RWPE2 (cell line): ENCODE measurements at places on chromosomes 7 and 10.
A peak's percentile ranks its signal among the peaks of the same experiment; 100 is the strongest.

DNA sequence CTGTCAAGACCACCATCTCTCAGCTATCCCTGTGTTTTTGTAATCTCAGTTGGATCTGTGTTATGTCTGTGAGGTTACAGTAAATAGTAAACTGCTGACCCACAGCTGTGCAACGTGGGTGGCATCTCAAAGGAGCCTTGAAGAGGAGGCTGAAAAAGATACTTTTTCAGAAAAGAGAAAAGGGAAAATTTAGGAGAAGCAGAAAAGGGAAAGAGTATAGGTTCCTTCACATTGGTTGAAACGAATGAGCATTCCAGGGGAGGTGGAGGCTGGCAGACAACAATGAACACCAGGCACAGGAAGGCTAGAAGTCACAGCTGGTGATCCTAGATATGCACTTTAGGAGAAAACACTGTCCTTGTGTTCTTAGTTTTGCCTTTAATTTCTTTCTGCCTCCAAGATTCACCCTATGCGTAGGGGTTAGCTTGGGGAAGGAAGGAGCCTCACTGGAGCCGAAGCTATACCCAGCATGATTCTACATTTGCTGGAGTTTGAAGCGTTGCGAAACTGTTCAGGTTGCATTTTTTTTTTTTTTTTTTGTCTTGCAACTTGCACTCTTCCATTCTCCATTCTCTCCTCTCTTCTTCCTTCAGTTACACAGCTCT, 18.3 kb downstream of the CPED1 start:
- DNase-seq, result no peak

DNA sequence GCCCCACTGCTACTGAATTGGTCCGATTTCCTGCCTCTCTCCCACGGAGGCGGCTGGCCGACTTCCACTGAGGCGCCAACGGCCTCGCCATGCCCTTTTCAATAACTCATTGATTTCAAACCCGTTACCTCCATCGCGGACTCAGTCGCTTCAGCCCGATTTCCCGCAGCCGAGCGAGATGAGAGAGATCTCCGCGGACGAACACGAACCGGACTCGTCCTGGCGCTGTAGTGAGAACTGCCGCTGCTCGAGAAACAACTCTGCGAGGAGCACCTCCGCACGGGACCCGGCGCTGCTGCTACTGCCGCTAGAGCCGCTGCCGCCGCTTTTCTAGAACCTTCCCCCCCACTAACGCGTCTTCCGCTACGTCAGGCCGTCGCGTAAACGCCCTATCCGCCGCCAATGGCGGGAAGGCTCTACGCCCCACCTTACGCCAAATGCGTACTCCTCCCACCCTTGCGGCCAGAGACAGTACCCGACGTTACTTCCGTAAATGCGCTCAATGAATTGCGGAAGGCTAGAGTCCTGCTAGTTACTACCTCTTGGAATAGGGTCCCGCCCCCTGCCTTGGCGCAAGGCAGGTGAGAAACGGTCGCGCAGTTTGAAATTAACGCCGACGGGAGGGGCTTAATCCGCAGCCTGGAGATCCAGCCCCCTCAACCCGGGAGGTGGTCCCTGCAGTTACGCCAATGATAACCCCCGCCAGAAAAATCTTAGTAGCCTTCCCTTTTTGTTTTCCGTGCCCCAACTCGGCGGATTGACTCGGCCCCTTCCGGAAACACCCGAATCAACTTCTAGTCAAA, at the start of gene HNRNPA2B1:
TSS of gene HNRNPA2B1 (minus strand) at position 303 of the 803 bp plus-strand sequence. CDS start at position 134, 169 bp downstream.
- peak; percentile 96 for DNase-seq

DNA sequence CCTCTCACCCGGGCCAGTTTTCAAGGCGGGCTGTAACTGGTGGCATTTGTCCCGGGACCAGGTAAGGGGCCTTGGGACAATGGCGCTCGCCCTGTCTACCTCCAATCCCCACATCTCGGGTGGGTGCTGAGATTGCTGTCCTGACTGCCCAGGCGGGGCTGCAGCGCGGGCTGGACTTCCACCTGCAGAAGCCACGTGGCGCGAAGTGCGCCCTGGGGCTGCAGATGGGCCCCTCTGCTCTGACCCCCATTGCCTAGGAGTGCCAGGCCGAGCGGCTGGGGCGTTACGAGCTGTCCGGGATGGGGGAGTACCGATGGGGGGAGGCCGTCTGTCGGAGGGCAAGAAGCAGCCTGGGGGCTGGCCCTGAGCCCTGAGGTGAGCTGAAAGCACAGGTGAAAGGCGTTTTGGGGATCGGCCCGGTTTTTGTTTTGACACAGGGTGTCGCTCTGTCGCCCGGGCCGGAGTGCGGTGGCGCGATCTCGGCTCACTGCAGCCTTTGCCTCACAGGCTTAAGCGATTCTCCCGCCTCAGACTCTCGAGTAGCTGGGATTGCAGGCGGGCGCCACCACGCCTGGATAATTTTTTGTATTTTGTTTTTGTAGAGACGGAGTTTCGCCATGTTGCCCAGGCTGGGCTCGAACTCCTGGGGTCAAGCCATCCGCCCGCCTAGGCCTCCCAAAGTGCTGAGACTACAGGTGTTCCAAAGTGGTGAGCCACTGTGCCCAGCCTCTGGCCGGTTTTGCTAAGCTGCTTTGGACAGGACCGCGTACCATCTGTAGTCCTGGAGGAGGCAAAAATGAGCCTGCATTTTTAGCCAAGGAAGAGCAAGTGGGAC, at the start of gene SFXN2:
TSS of gene SFXN2 (plus strand) at position 16 of the 835 bp plus-strand sequence. CDS start 12,001 bp downstream, outside the sequence.
- no peak for DNase-seq

DNA sequence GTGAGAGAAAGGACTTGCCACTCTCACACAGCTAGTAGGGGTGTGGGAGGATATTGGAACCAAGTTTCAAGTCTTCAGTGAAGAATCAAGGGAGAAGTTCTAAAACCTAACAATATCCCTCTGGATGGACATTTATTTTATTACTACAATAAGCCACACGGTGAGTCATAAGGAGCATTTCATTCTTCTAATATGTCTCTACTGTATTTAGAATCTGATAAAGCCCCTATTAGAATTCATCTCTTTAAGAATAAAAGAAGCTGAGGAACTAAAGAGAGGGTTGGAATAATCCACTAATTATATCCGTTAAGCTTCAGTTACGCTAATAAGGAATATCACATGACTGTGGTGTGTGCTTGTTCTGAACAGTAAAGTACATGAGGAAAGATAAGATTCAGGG, 40.9 kb upstream of the ATRNL1 start:
- no peak for DNase-seq

- peak; percentile 88 for DNase-seq
Observed at GRCh38 chr10:101782811-101783735, at the start of gene NPM3. NPM3 (minus strand) TSS chr10:101783446; CDS start chr10:101783390, 56 bp downstream.
